ENCODE measurements at places on chromosomes 4 and X.

DNA sequence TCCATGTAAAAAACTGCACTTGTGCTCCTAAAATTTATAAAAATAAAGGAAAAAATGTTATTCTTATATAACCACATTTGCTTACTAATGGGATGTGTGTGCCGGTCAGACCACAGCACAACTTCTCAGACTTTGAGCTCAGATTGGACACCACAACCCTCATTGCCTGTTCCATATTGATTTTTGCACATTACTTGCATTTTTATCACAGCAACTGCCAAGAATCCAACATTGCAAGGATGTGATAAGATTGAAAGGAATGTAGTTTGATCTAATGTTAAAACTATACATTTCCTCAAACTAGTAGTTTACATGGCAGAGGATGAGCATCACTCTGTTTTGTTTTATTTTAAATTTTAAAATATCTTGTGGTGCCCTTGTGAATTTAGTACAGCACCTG is 227.8 kb downstream of the KDR start:
- DNase-seq, result no peak

DNA sequence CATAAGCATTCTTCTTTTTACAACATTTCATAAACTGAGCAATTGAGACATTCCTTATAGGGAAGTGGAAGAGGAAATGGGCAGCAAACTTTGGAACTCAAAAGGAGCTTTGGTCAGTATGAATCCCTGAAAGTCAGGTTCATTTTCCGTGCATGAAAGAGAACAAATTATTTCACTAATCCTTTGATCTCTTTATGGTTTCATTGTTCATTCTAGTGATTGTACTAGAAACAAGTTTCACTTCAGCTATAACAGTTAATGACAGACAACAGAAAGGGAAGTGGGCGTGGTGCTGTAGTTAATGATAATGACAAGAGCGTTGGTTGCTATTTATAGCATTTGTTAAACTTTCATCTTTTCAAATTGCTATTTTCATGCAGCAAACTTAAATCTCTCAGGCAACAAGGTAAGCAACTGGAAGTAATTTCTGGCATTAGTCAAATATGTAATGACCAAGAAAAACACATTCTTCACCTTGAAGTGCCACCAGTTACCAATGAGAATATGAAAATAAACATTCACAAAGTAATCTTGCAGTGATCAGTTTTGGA is 98.4 kb downstream of the AREG start:
- no peak for DNase-seq

DNA sequence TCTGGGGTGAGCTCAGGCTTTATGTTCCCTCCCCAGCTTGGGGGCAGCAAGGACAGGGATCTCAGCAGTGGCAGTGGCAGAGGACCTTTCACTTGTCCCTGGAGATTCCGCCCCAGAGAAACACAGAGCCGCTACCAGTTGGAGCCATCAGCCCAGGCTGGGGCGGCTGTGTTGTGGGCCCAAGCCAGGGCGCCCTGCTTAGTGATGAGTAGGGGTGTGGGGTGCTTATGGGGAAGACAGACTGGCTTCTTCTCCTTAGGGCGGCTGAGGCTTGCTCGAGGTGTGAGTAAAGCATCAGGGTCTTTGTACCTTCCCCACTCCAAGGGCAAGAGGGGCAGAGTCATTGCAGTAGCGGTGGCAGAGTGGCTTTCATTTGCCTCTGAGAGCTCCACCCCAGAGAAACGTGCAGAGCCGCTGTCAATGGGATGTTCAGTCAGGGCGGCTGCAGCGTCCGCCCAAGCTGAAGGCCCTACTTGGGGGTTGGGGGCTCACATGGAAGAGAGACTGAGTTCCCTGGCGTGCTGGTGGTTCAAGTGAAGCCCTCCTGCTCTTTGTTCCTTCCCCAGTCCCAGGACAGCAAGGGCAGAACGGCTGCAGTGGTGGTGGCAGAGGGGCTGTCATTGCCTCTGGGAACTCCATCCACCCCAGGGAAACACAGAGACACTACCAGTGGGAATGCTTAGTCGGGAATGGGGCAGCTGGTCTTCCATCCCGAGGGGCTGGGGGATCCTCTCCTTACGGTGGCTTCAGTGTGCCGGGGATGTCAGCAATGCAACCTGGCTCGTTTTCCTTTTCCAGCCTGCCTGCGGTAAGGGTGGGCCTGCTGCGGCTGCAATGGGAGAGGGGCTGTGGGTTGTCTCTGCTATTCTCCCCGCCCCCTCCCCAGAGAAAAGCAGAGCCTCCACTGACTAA is 2142.5 kb upstream of the TENM3 start:
- no peak for DNase-seq

DNA sequence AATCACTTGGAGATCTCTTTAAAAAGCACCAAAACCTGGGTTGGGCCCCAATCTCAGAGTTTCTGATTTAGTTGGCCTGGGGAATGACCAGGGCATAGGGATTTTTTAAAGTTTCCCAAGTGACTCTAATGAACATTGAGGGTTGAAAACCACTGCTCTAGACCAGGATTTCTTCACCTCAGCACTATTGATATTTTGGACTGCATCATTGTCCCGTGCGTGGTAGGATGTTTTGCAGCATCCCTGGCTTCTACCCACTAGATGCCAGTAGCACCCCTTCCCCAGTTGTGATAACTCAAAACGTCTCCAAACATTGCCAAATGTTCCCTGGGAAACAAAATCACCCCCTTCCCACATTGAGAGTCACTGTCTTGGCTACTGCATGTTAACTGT is 61.8 kb downstream of the ATXN3L start:
- DNase-seq, result no peak

- DNase-seq, result no peak
Observed at GRCh38 chrX:83658731-83659130, 150.6 kb downstream of the POU3F4 start.

- no peak for DNase-seq
Observed at GRCh38 chrX:46400530-46401443, 144.4 kb downstream of the ZNF674 start.

Measured in neural crest cell (in vitro differentiated cells).